GM13977 (cell line): ENCODE measurements at places on chromosomes 1 and 21.

DNA sequence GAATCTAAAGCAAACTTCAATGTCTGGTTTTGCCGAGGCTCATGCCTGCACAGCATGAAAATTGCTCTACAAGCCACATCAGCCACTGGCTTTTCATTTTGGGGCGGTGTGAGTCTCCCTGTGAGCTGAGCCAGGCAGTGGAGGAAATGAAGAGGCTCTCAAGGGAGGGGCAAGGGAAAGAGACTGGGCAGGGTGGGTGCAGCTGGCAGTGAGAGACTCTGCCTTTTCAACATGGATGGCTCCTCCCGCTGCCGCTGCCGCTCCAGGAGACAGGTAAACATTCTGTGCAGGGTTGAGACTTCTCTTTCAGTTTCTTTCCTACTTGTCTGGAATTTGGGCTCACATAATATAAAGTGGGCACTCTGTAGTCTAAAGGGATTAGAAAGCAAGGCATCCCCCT, 11.3 kb upstream of the CTSE start:
- DNase-seq, result no peak

GRCh38 chr1:2466958-2467554, 9.0 kb upstream of the PLCH2 start:
- no peak for DNase-seq

GRCh38 chr1:168050880-168051279, 85.8 kb downstream of the GPR161 start:
- no peak for DNase-seq

- no peak for DNase-seq
Measured at GRCh38 chr1:153752072-153752471, 23.1 kb upstream of the SLC27A3 start.

DNA sequence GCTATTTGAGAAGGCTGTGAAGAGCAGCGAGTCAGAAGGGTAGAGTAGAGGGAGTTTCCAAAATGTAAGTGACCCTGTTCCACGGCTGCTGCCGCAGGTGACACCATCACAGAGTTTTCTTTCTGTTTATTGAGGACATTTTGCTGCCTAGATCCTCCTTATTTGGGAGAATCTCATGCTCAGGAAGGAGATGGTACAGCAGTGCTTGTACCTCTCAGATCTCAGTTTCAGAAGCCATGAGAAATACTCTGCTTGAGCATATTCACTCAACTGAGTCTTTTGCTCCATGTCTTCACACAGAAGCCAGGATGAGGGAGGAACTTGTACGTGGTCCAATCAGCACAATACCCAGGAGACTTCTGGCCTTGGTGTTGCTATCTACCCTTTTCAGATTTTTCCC, 1.6 kb downstream of the LCE7A start:
- no peak for DNase-seq

- DNase-seq, result peak; percentile 50
Measured at GRCh38 chr1:215710036-215710898, 143.2 kb downstream of the KCTD3 start.

DNA sequence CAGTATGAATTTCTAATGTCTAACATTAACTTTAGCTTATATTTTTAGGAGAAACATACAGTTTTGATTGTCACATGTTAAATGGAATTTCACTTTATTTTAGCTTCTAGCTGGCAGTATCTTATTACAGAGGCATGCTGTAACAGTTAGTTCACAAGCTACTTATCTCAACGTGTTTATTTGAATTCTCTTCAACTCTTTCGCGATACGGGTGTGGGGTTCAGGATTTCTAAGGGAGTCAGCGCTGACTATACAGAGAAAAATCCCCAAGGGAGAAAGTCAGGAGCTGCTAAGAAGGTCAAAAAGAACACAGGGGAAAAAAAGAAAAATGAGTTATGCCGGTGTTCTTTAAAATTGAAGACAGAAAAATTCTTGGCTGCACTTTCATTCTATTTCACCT, 296.2 kb downstream of the VAV3 start:
- DNase-seq, result no peak
